ENCODE measurements at places on chromosomes 1 and 21.

DNA sequence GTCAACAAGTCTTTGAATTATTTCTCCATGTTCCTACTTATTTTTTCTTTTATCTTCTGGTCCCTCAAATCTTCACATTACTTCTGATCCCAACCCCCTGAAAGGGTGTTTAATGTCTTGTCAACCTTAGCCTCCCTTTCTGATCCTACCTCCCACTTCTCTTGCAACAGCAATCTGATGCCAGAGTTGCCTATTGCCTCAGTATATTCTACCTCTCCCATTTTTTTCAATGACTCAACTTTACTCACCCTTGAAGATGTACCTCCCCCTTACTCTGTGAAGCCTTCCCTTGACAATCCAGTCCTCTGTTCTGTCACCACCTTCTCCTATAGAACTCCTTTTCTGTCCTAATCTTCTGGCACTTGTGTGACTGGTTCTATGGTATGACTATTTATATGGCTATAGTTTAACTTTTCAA is 99.5 kb upstream of the CD55 start:
- DNase-seq: no peak

- no peak for DNase-seq
Observed at GRCh38 chr21:45860493-45861155, 120.9 kb upstream of the COL6A1 start.

DNA sequence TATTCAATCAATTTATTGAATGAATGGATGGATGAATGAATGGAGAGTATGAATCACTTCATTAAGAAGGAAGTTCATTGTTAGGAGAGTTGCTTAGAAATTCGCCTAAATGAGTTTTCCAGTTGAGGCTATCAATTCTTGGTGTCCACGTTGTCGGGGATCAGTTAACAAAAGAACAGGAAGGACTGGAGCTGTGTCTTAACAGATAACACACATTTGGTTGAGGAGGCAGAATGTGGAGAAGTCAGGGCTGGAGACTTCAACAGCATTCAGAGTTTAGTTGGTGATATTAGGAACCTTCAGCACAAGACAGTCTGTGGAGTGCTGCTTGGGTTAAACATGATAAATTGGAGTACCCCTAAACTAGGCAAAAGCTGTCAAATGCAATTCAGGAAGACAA is 33.7 kb downstream of the ZBTB18 start:
- no peak for DNase-seq

- no peak for DNase-seq
Observed at GRCh38 chr1:108831225-108831624, 25.7 kb downstream of the AKNAD1 start.

- peak; percentile 33 for DNase-seq
Observed at GRCh38 chr1:160739098-160739511, at the start of gene SLAMF7. SLAMF7 (plus strand) TSS chr1:160739247; CDS start chr1:160739302, 55 bp downstream.

DNA sequence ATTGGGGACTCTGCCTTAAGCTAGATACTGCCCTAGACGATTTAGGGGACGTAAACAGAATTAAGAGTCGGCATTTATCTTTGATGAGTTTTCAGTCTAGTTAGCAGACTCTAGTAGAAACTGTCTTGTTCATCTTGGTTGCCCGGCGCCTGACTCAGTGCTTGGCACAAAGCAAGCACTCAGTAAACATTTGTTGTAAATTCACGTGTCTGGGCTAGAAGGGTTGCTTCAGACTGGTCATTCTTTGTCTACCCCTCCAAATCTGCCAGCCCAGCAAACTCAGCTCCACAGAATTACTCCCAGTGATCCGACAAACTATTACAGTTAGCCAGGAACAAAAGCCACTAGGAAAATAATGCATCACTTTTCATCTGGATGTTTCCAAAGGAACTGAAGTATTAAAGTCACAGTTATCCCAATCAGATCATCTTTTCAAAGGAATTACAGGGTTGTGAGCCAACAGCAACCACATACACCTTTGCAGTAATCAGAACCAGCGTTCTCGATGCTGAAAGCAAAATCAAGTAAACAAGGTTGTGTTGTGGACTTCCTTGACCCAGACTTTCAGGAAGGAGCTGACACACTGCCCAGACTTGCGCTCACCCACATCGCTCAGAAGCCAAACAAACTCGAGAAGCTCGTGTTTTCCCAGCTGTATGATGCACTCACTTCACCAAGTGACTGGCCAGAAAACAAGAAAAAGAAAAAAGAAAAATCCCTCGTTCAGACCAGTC is 66.5 kb upstream of the GADD45A start:
- DNase-seq: no peak

GRCh38 chr1:19121192-19121591 is 88.9 kb downstream of the UBR4 start:
- no peak for DNase-seq
